Natural killer cell treated with Interleukin-12 subunit alpha and Interleukin-12 subunit beta and Interleukin-15 and Interleukin-18, amount 100 ng/mL, for 72 hours (primary cell): ENCODE measurements at places on chromosomes 7 and 10. TPM values are rescaled to one million over a fixed set of nuclear protein-coding genes. Genes with fewer than 3 reads are reported as not detected.

UCMA gene
- not detected for total RNA-seq

IKZF1 gene
- 290 TPM for total RNA-seq

CREB5 gene
- 0.62 TPM for total RNA-seq

OPTN gene
- total RNA-seq, result 56.1 TPM

CCL24 gene
- total RNA-seq, result 0.90 TPM

SAP25 gene
- total RNA-seq, result 25.2 TPM

SEMA3E gene
- not detected for total RNA-seq

GIMAP2 gene
- 26.1 TPM for total RNA-seq

OR2A1 gene
- total RNA-seq, result not detected

SDK1 gene
- 0.40 TPM for total RNA-seq

RASSF4 gene
- total RNA-seq, result 9.3 TPM

TMEM229A gene
- not detected for total RNA-seq

HABP2 gene
- not detected for total RNA-seq

GRID1 gene
- total RNA-seq, result not detected

PAX4 gene
- not detected for total RNA-seq

ZNF804B gene
- total RNA-seq, result not detected

RBP4 gene
- not detected for total RNA-seq

LEP gene
- total RNA-seq, result not detected

SFRP4 gene
- total RNA-seq, result not detected

PNLIPRP2 gene
- total RNA-seq, result not detected

ACBD7 gene
- total RNA-seq, result 0.90 TPM

HYAL4 gene
- not detected for total RNA-seq

SPDYE9 gene
- not detected for total RNA-seq

PPP1R9A gene
- total RNA-seq, result 0.69 TPM

CYP2E1 gene
- total RNA-seq, result 0.42 TPM
